GM13976 (cell line): ENCODE measurements at places on chromosomes 16 and 17.

DNA sequence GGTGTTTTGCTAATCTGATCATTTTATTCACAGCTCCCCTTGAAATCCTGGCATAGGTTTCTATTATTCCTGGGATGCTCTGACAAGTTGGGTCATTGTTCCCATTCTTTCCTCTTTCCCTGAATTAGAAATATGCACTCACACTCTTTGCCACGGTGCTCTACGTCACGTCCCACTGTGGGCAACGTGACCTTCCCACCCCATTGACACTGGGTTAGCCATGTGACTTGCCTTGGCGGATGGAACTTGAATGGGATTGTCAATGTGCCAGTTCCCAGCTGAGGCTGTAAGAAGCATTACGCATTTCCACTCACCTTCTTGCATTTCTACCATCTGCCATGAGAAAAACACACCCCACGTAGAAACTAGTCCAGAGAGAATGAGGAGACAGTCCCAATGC, 492.4 kb downstream of the SHISA9 start:
- DNase-seq = no peak

GRCh38 chr16:56257666-56258342, 66.5 kb downstream of the GNAO1 start:
- DNase-seq = no peak

- no peak for DNase-seq
These were observed 206.4 kb downstream of the HS3ST3A1 start for GRCh38 chr17:13395346-13395745.

DNA sequence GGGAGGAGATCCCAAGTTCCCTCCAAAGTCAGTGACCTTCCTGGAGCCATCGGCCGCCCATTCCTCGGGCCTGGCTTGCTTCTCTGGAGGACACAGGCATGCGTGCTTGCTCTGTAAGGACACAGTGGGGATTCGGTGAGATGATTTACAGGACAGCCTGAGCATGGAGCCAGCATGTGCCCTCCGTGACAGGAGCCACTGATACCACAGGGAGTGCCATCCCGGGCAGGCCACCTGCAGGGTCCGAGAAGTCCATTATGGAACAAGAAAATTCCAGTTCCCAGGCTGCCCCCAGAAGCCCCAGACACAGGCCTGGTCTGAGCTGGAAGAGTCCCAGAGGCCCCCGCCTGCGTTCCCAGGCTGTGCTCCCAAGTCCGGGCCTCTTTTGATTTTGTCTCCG, 47.9 kb downstream of the FOXL1 start:
- DNase-seq = no peak

- DNase-seq = peak; percentile 83
These were observed 7.9 kb upstream of the ALDH3A1 start for GRCh38 chr17:19755821-19756510.

DNA sequence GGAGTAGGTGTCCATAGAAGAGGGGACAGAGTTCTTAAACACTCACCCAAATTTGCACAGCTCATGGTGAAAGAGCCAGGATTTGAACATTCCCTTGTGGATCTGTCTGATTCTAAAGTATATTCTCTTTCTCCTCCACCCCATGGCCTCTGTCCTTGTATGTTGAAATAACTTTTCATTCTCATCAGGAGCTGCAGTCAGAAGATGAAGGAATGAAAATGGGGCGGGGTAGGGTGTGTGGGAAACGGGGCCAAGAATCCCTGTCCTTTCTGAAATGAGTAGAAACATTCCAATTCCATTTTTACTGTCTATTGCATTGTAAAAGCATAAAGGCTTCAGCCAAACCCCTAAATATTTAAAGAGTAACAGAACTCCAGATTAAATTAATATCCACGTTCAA, 42.8 kb downstream of the NOG start:
- DNase-seq = no peak

- no peak for DNase-seq
These were observed 21.2 kb downstream of the TBX2 start for GRCh38 chr17:61420745-61421398.

DNA sequence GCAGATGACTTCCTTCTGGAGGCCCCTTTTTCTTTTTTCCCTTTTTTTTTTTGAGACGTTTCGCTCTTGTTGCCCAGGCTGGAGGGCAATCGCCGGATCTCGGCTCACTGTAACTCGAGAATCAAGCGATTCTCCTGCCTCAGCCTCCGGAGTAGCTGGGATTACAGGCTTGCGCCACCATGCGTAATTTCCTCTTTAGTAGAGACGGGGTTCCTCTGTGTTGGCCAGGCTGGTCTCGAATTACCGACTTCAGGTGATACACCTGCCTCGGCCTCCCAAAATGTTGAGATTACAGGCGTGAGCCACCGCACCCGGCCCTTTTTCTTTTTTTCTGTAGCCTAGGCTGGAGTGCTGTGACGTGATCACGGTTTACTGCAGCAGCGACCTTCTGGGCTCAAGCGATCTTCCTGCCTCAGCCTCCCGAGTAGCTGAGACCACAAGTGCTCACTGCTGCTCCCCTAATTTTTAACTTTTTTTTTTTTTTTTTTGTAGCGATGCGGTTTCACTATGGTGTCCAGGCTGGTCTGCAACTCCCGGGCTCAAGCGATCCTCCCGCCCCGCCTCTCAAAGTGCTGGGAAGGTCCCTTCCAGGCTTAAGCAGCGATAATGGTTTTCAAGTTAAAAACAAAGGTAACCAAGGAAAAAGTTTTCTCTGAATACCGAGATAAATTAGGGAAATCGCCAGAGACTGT, 956 bp upstream of the IST1 start:
- DNase-seq = no peak

DNA sequence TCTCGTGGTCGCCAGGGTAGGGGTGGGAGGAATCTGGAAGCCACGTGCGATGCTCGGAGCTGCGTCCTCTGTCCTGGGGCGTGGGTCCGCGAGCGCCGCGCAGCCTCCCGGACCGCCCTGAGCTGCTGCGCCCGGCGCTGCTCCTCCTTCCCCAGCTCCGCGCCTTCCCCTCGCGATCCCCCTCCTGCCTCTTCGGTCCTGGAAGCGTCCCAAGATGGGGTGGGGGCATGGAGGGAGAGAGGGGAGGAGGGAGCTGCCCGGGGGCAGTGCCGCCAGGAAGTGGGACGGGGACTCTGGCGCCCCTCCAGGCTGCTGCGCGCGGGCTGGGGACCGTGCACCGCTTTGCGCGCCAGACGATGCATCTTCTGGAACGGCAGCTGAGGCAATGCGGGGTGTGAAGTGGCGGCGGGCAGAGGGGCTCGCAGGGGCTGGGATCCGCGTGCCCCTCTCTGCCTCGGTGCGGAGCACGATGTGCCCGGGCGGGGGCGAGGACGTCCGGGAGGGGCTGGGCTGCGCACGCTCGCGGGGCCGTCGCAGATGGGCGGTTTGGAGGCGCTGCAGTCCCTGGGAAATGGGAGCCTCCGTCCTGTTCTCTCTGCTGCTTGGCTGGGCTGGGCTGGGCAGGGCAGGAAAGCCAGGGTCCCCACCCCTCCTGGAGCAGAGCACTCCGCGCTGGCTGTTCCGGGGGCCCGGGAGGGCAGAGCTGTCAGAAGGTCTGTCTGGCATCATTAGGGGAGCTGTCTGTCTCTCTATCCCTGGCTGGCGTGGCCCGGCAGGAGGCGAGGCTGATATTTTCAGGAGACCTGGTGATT, 388.0 kb downstream of the SEC14L1 start:
- DNase-seq = no peak

GRCh38 chr16:26963109-26963508, 103.6 kb upstream of the C16orf82 start:
- no peak for DNase-seq

DNA sequence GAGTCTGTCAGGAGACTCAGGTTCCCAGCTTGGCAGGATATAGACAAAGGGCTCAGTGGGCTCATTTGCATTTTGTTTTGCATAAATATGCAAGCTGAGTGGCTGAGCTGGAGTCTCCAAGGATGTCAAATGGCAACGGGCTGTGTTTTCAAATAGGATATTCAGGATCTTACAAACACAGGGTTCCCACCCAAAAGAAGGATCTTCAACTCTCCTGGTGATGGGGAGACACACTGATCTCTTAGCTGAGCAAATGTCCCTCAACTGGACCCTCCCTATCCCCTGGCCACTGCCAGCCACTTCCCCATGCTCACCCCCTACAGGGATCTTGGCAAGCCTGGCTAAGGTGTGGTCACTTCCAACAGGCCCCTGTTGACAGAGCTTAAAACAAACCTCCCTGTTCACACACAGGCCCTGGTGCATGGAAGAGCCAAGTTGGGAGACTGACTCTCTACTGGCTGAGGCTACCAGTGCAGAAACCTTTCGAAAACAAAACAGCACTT, 61.6 kb downstream of the SOX9 start:
- no peak for DNase-seq

- no peak for DNase-seq
These were observed 96.8 kb upstream of the NACA2 start for GRCh38 chr17:61687769-61688168.

DNA sequence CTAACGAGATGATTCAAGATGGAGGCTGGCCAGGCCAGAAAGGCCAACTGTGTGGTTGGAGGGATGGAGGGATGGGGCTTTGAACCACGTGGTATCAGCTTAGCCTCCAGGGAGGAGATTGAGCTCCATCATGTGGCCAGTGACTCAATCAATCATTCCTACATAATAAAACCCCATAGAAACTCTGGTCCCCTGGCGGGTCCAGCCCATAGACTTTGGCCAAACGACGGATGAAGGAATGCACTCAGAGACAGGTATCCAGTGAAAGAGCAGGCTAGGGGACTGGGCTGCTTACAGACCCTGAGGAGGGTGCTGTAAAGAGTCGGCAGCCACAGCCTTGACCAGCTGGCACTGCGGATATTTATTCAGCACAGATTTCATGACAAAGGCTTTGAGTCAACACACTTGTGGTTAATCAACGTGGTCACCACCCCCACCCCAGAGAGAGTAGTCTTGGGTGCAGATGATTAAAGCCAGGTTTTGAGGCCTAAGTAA, 308.7 kb upstream of the TNRC6C start:
- DNase-seq = no peak

DNA sequence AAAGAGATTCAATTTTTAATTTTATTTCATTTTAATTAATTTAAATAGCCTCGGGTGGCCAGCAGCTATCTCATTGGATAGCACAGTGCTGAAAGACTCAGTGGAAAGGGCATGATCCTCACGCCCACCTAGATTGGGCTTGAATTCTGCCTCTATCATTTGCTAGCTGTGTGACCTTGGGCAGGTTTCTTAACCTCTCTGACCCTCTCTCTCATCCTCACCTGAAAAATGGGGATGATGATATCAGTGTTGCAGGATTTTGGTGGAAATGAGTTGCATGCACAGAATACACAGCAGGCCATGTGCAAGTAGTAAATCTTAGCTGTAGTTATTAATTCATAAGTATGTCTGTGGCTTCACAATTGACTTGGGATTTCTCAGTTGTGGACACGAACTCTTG, 272.4 kb upstream of the XYLT1 start:
- DNase-seq = no peak

GRCh38 chr17:27560668-27561067, 70.3 kb upstream of the LGALS9 start:
- DNase-seq = no peak

- DNase-seq = no peak
These were observed 2.0 kb upstream of the TTYH2 start for GRCh38 chr17:74211141-74211911.

- DNase-seq = no peak
These were observed 38.2 kb downstream of the RTN4RL1 start for GRCh38 chr17:1986783-1987451.

DNA sequence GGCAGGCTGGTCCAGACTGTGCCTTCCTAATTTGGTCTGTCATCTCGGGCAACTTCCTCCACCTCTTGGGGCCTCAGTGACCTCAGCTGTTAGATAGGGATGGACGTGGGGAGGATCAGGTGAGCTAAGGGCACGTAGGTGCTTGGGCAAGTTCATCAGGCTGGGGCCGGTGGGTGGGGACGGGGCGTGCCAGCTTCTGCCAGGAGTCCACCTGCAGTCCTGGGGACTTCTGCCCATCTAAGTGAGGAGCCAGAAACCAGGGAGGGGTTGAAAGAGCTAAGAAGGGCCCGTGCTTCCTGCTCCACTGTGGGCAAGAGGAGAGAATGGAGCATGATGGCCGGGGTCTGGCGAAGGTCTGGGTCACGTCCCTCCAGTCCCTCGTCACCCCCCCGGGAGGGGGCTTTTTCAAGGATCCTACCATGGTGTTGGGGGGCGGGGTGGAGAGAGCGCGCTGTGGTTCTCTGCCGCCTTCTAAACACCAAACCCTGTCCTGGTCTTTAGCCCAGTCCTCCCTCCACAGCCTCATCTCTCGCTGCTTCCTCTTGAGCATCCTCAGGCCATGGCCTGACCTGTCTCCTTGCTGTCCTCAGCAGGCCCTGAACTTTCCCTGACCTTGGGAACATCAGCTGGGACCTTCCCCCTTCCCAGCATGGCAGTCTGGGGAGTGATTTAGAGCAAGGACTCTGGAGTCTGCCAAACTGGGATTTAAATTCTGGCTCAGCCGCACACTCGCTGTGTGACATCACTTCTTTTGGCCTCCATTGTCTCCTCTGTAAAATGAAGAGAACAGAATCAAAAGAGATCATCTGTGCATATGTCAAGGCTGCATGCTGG, 21.6 kb downstream of the SPNS2 start:
- no peak for DNase-seq

DNA sequence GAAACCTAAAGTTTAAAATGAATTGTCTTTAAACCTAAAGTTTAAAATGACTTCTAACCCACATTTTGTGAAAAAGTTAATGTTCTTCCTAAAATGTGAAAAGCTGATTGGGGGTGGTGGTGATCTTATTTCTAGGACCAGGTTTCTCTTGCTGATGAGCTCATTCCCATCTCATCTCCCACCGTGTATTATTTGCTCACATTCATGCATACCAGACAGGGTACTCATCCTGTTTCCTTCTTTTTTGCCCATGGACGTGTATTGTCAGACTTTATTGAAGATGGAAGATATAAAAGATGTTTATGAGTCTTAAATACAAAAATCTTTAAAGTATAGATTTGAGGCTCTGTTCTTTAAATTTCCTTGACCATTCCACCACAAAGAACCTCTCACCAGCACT, 70.1 kb upstream of the MPHOSPH6 start:
- DNase-seq = no peak

DNA sequence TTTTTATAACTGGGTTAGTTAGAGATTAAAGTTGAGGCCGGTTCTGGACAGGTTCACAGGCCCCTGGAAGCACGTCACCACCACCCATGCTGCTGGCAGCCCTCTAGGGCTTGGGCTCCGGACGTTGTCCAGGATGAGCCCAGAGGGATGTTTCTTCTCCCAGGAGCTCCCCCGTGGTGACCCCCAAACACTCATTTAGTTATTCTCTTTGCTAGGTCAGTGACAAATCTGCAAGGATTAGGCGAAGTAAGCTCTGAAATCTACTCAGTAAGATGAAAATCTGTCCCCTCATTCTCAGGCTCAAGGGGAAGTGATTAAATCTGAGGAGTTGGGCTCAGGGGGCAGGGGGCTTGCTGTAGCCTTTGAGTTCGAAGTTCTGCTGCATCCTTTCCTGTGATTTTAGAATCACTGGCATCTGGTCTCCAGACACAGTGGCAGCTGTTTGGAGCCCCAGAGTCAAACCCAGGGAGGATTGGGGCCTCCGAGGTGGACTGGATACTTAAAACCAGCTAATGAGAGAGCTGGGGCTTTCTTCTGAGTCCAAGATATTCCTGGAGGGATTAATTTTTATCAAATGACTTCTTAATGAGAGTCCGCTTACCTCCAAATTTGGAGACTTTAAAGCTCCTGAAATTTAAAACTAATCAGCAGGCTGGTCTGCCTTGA, 49.2 kb upstream of the HS3ST2 start:
- no peak for DNase-seq

GRCh38 chr16:777826-778225, 10.4 kb downstream of the RPUSD1 start:
- no peak for DNase-seq

GRCh38 chr17:16254773-16255400, 37.9 kb downstream of the PIGL start:
- DNase-seq = no peak

- DNase-seq = no peak
These were observed 4.9 kb upstream of the HIGD1B start for GRCh38 chr17:44842748-44843147.
